Fibroblast of lung (primary cell): ENCODE measurements at places on chromosomes 12 and 14. TPM values are rescaled to one million over a fixed set of nuclear protein-coding genes. Genes with fewer than 3 reads are reported as not detected.

GRCh38 chr12:124568431-124569374, 1.3 kb upstream of the NCOR2 start:
- DNase-seq: peak; percentile 96

GRCh38 chr12:124078800-124079199, 105.8 kb downstream of the ZNF664 start:
- DNase-seq: no peak

DNA sequence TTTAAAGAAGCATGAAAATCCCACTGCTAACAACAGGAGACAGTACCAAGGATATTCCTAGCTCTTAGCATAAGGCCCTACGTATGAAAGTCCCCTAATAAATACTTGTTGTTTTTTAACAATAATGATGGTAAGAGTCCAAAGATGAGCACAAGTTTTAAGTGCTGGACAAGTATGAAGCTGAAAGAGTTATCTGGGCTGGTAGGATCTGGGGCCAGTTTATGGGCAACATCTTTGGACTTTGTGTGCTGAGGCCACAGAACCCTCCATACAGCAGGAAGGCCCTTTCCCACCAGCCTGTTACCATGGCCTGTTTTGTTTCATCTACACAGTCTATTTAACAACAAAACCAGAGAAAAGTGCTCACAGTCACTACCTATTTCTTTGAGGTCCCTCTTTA, 12.5 kb upstream of the PLXNC1 start:
- DNase-seq: no peak

GRCh38 chr12:92769124-92769901, 66.5 kb downstream of the PLEKHG7 start:
- no peak for DNase-seq

DNA sequence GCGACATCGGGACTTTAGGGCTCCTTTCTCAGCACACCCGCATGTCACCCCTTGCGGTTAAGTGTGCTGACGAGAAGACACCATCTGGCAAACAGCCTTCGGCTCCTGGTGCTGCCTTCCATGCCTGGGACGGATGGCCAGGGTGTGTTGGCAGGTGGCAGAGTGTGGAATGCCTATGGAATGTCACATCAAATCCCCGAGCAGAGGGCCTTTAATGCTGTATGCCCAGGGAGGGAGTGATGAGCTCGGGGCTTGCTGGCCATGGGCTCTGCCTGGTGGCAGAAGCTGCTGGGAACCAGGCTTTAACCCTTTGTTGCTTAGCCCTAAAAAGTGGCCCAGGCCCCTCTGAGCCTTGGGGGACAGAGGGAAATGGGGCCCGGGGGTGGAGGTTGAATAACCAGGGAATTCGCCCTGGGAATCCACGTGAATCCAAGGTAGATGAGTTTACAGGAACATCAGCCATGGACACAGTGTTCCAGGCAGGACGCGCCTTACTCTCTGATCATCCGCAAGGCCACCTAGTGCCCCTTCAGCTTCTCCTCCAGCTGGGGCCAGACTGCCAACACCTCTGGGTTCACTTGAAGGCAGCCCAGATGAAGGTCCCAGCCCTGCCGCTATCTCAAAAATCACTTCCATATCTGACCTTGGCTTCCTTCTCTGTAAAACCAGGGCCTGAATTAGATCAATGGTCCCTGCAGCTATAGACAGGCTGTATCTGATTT, 17.4 kb downstream of the FAM181A start:
- no peak for DNase-seq

DNA sequence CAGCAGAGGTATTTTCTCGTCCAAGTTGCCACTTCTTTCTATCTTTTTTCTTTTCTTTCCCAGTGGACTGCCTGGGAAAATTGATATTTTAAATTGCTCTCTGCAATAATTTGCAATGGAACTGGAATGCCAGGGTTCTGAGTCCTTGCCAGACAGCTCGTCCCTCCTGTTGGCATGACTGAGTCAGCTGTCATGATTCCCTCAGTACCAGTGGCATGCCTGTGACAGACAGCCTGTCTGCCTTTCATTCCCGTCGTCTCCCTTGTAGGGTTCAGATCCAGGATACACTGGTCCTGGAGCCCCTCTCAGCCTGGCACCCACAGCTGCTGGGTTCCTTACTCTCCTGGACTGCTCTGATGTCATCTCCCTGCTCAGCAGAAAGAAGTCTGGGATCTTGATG, 84.8 kb downstream of the PTPN11 start:
- DNase-seq: no peak

- no peak for DNase-seq
Measured at GRCh38 chr14:62168564-62169155, 406.4 kb downstream of the SNAPC1 start.

GRCh38 chr12:49309386-49309785, 13.7 kb upstream of the TROAP start:
- DNase-seq: no peak

DNA sequence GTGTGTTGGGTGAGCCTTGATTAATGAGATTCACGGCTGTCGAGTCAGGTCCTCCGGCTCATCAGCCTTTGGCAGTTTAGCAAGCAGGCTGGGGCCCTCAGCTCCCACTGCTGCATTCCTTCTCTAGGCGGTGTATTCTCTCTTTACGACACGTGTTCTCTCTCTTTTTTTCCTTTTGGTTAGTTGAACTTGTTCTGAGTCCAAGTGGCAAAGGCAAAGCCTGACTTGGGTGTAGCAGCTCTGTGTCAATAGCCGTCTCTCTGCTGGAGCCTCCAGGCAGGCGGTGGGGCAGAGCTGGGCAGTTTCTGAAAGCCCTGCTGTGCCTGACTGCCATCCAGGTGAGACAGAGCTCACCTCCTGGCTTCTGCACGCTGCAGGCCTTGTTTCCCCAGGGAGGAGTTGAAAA, 46.6 kb downstream of the SUSD6 start:
- peak; percentile 39 for DNase-seq

DNA sequence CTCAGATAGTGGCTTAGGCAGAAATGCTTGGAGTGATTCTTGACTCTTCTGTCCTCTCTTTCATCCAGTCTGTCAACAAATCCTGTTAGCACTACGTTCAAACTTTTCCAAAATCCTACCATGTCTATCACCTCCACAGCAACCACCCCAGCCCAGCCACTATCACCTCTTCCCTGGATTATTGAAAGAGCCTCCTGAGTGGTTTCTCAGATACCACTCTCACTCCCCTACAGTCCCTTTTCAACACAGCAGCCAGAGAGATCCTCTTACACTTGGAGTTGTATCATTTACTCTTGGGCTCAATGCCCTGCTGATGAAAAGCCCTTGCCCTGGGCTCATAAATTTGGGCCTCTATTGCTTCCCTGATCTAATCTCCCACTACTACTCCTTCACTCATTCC, 218.9 kb downstream of the EXOC5 start:
- DNase-seq: no peak

DNA sequence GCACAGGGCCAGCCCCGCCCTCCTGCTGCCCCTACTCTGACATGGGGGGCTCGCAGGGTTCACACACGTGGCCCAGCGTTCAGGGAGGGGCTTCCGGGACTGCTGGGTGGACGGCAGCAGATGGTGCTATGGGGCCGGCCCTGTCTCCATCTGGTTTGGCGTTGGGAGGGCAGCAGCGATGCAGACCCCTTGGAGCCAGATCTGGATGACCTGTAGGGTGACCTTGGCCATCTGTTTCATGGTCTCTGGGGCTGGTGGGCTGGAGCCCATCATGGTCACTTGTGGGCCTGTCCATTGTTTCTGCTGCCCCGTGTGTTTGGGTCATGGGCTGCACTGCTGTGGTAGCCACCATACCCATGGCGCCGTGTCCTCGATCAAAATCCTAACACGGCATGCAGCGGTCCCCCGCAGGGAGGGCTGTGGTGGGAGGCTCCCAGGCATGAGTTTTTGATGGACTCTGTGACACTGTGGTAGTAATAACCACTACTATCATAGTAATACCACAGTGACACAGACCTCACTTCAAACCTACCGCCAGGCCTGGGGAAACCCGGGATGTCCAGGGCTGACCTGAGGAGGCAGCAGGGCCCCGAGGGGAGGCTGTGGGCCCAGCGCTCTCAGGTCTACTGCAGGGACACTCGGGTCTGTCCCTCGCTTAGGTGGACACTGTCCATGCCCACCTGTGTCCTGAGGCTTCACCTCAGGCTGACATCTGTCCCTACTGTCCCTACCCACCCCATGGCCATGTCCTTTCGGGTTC, 359.4 kb downstream of the TMEM121 start:
- DNase-seq: no peak

The SLC22A17 gene
- 16.4 and 23.1 TPM in 2 replicates for total RNA-seq

The SETD1B gene
- total RNA-seq: 2.1 and 3.5 TPM in 2 replicates

The OVCH1 gene
- total RNA-seq: 0.51 and 1.2 TPM in 2 replicates

The ADAMTS20 gene
- not detected in 2 replicates for total RNA-seq

The SYNDIG1L gene
- not detected in 2 replicates for total RNA-seq
